ENCODE measurements at places on chromosomes 2 and 18.

GRCh38 chr2:236754271-236754944 lies 184.8 kb downstream of the ACKR3 start:
- no peak for DNase-seq

DNA sequence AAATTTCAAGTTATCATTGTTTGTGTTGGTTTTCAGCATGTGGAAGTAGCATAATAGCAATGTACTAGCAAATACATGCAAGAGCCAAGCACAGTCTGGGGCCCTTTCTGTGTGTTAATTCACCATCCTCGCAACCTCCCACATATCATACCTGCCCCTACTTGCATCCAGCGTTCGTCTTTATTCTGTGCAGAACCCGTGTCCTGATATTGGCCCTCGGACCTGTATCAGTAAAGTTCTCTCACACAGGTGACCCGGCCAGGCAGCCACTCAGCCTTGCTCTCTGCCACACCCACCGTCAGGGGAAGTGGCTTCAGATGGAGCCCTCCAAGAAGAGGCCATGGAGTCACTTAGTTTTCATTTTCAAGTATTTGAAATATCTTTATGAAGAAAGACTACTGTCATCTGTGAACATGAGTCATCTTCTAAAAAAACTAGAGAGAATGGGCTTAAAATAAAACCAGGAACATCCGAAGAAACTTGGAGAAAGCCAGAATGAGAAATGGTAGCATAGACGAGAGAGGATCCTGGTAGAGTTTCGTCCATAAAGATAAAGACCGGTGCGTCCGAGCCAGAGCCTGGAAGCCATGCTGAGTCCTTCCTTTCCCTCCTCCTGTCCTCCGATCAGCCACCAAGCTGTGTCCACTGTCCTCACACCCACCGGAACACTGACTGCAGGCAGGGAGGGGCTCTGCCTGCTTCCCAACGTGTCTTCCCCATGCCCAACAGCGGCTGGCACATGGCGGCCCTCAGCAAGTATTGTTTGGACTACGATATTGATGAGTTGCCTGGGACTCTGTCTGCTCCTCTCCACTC lies 57.3 kb upstream of the RPL31 start:
- no peak for DNase-seq

DNA sequence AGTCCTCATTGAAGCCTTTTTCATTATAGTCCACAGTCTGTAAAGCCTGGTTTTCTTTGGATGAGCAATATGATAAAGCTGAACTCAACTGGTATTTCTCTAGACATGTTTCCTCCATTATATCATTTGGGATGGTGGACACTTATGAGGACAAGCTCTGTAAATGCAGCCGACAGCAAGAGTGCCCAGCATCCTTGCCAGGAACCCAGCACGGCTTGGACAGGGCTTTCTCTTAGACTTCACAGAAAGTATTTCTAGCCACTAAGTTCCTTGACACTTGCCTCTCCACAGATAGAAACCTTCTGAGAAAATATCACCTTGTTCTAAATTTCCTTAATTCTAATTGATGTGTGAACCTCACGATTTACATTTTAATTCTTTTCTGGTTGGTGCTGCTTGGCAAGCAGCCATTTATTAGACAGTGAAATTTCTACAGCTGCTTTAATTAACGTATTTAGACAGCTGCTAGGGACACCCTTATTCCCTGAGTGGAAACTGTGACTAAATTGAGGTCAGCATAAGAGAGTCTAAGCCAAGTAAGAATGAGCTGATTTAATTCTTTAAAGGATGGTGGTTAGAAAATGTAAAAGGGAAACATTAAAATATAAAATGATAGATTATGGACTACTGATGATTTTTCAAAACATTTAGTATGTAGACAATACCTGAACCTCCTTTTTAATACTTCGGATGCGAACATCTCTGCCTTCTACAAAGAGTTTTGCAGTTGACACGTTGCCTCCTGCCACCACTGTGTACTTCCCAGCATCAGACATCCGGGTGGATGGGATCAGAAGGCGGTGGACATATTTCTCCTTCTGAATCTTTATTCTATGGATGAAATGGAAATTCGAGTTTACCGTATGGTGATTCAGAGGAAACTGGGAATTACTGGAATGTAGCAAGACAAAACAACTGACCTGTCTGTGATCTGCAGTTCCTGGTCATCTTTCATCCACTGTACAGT lies 39.8 kb downstream of the TTN start:
- DNase-seq = no peak

- DNase-seq = no peak
Observed at GRCh38 chr2:44843086-44843485, 98.4 kb upstream of the SIX3 start.

DNA sequence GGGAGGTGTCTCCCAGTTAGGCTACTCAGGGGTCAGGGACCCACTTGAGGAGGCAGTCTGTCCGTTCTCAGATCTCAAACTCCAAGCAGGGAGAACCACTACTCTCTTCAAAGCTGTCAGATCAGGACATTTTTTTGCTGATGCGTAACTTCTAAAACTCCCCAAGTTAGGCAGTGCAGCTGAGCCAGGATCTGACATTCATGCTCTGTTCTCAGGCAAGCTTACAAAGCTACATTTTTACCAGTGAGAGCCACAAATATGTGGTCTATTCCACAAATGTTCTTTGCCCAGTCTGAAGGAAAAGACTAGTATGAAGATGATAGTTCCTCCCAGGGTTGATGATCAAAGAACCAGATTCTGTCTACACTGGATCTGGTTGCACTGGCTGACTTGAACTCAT lies 184.1 kb downstream of the MTCL1 start:
- DNase-seq = peak; percentile 38

DNA sequence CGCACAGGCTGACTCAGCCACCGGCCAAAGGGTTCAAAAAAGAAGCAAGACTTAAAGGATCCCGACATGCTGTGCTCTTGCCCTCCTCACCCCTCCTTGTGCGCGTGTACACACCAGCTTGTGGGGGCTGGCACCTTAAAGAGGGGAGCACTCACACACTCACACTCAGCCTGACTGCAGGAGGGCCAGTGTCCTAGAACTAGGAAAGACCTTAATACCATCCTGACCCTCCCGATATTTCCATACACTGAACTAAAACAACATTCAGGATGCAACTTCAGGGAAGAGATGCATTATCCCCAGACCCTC lies 5.6 kb downstream of the PKDCC start:
- no peak for DNase-seq

DNA sequence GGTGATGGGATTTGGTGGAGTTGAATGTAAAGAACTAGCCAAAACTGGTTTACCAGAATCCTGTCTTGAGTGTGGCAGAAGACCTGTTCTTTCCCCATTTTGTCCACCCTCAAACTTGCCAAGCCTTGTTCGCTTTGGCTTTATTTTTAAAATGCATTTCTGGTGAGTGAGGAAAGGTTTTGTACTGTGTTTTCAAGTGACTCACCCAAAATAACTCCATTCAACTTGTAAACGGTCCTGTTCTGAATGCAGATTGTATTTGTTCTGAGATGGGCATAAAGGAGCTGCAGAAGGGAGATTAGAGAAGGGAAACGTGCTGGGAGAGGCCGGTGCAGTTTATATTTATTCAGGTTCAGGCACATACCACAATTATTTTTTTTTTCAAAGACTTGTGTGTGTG lies 5.3 kb upstream of the ITPRID2 start:
- DNase-seq = no peak

GRCh38 chr2:198044777-198045176 lies 240.4 kb downstream of the PLCL1 start:
- DNase-seq = no peak

- no peak for DNase-seq
Observed at GRCh38 chr2:177783835-177784744, 288.5 kb downstream of the PDE11A start.

GRCh38 chr2:220315098-220315823 lies 687.8 kb downstream of the SLC4A3 start:
- no peak for DNase-seq

GRCh38 chr2:33216508-33217182 lies 259.8 kb upstream of the RASGRP3 start:
- no peak for DNase-seq

DNA sequence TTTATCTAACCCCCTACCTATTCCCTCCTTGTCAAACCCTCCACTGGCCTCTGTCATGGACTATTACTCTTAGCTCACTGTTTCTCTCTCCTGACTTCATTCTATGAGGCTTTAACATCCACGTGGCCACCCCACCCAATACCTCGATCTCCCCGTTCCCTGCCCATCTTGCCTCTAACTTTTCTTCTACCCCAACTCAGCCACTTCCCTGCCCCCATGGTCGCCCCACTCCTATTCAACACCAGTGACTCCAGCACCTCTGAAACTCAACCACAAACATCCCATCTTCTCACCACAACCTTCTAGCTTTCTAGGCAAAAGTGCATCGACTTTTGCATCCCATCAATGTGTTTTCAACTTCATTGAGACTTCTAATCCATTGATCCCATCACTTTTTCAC lies 94.2 kb upstream of the EPAS1 start:
- no peak for DNase-seq

- no peak for DNase-seq
Observed at GRCh38 chr2:218320704-218321336, 28.5 kb upstream of the TMBIM1 start.

GRCh38 chr18:50284255-50284885 lies 3.0 kb upstream of the MBD1 start:
- DNase-seq = no peak

DNA sequence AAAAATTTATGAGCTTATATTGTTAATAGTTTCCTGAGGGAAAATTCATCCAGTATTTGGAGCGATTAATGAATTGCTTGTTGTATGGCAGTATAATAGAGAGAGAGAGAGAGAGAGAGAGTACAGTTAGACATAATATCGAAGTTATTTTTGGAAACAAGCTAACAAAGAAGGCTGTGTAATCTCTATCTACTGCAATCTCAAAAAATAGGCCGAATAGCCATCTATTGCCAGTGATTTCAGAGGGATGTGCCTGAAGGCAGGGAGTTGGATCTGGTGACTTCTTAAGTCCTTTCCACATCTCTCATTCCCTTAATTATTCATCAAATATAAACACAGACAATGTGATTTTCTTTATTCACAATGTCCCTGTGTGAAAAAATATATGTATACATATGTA lies 433.1 kb upstream of the RAB12 start:
- DNase-seq = no peak

- DNase-seq = no peak
Observed at GRCh38 chr18:44900627-44901026, 219.9 kb downstream of the SETBP1 start.

- no peak for DNase-seq
Observed at GRCh38 chr2:28539118-28539541, 43.3 kb downstream of the PLB1 start.

DNA sequence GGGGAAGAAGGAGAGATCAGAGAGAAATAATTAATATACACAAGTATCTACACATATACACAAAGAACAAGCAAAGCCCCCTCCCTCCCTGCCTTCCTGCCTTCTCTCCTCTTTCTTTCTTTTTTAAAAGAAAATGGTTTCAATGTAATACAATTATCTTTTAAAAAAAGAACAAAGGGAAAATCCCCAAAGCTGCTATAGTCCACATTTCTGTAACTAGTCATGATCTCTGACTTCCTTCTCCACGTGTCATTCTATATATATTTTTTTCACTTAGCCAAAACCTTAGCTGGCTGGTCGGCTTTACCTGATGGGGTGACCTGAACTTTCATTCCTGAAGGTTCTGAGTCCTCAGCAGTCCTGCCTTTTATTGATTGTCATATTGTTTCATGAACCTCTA lies 44.3 kb downstream of the MAP3K20 start:
- DNase-seq = no peak

GRCh38 chr2:234699456-234699855 lies 202.6 kb upstream of the ARL4C start:
- DNase-seq = no peak

DNA sequence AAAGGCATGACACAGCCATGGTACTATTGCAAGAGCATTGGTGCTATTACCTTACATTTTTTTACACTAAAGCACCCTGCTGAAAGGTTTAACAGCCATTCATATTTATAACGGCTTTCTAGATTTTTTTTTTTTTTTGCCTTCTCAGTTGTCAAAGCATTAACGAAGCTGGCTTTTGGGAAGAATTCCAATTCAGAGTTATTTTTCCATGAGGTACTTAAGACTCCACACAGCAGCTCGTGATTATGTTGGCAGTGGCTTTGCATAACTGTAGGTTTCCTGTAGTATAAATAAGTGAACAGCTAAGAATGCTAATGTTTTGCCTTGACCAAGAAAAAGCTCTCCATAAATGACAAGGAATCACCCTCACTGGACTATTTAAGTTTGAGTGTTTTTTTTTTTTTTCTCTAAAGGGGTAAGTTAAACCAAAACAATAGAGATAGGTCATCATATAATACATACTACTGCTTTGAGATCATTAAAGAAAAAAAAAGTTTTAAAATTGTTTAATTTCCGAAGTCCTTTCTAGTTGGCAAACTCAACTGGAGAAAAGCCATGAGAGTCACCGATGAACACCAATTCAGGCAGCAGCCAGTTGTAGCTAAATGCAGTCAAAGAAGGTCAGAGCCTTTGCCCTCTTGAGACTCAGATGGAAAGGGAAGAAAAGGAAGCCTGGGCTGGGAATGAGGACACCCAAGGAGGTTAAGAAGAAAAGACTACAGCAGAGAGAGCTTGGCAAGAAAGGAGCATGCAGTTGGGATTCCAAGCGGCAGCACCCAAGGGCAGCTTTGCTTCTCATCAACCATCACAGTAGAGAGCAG lies 187.4 kb upstream of the NCKAP5 start:
- DNase-seq = peak; percentile 100

GRCh38 chr2:109124982-109125592 lies 3.9 kb upstream of the SH3RF3 start:
- DNase-seq = no peak

GRCh38 chr2:23762141-23762540 lies 164.8 kb downstream of the ATAD2B start:
- DNase-seq = no peak

DNA sequence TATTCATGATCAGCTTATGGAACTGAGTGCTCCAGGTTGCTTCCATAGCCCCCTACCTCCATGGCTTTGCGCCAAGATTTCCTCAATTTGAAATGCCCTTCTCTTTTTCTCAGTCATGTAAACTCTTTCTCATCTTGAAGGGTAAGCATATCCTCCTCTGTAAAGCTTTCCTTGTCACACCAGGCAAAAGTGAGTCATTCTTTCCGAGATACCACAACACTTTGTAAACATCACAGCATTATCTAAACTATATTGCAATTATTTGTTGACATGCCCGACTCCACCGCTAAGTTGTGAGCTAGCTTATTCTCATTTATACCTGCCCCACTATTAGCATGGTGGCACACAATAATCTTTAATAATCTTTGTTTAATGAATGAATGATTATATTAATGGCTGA lies 419.5 kb upstream of the CHST9 start:
- DNase-seq = no peak

- no peak for DNase-seq
Observed at GRCh38 chr18:14917311-14917710, 169.3 kb downstream of the ANKRD30B start.

- no peak for DNase-seq
Observed at GRCh38 chr18:34595690-34596089, 114.4 kb upstream of the DTNA start.

DNA sequence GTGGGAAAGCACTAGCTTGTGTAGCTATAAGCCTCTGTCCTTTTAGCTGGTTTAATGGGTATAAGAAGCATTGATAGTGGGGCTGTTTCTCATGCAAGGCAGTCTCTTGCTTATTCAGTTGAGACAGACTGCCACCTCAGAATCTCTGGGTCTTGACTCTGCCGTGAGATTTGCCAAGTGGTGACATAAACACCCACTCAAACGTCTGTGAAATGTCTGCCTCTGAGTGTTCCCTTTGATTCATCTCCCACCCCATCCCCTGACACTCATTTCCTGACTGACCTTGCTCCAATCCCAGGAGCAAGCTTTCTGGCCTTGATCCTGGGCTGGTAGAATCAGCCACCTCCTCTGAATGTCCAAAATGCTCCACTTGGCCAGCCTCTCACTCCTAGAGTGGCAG lies 141.9 kb upstream of the RBMS1 start:
- no peak for DNase-seq
